D721Med (cell line): ENCODE measurements at places on chromosomes 3 and 15.

DNA sequence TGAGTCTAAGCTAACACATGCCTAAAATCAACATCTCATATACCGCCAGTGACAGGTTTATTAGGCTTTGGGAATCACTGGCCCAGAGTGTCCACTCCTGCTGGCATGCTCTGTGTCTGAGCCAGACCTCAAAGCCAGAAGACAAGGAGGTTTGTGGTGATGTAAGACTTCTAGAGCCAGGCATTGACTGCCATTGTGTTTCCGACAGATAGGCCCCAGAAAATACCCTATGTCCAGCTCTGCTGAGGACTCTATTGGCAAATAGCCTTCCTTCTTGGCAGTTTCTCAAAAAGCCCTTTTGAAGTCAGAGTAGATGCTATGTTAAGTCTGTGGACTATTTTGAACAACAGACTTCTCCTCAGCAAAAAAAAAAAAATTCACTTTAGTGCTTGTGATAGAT, 181.9 kb upstream of the UBE2E1 start:
- no peak for DNase-seq

DNA sequence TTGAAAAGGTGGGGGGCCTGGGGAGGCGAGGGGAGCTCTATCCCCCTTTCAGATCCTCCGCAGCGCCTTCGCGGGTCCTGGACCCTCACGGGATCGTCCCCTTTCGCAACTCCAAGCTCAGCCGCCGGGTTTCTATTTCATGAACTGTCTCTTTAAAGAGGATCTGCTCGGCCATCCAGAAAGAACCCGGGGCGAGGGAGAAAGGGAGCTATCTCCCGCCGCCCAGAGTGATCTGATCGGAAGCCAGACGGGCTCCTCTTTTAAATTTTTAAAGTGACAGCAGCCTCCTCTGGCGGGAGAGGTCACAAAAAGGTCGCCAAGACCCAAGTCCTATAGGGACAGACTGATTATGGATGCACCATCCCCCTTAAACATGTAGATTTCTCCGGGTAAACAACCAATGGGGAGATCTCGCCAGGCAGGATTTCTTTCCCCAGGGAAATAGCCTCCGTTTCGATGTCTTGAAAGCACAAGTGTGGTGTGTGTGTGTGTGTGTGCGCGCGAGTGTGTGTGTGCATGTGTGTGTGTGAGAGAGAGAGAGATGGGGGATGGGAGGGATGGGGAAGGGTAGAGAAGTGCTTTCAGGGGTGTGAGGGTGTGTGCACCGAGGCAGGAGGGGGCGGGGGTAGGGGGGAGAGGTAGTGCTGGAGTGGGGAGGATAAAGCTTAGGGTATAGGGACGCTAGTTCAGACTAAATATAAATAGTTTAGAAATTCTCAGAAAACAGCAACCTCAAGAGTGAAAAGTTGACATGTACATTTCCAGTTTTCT, 516.1 kb downstream of the MECOM start:
- no peak for DNase-seq

GRCh38 chr15:64144192-64144564, 7.4 kb upstream of the SNX22 start:
- no peak for DNase-seq

DNA sequence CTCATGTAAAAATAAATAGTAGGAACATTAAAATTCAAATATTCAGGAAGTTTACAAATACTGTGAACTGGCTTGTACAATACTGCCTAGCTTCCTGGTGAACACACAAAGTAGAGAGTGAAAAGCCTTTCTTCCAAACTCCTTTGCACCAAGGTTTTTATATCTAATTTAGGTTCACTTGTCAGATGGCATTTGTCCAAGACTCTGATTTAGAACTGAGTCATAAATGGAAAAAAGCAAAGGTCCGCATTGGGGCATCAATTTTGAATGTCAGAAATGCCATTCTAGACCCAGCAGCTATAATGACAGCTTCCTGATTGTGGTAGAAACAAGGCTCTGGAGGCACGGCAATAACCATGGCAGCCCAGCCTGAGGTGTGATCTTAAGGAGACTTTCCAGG, 160.7 kb downstream of the PDE8A start:
- DNase-seq = no peak

GRCh38 chr15:57146506-57147201, 228.2 kb downstream of the TCF12 start:
- DNase-seq = no peak

DNA sequence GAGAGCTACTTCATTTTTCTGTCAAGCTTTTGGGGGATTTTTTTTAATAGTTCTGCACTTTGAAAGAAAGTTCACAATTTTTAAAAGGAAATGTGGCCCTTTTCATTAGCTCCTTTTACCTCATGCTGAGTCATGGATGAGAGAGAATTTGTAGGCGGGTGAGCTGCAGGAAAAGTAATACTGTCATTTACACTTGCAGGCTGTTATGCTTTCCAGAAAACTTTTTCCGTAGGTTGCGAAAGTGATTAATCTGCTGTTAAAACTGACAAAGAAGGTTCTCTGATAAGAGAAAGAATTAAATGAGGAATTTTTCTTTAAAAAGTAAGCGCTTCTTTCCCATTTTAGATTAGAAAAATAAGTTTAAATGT, 430.2 kb downstream of the LPP start:
- no peak for DNase-seq

DNA sequence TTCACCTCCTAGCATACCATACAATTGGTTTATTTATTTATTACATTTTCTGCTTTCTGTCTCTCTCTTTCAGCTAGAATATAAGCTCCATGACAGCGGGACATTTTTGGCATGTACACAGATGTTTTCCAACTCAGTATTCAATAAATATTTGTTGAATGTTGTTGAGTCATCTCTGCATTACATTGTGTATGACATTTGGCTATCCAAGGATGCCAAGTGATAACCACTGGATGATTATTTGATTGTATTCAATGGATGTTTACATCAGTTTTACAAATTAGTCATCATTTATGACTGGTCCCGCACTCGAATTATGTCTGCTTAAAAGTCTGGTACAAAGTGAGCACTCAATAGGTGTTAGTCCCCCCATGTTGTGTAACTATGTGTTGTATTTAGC, 49.5 kb upstream of the STXBP5L start:
- DNase-seq = no peak

GRCh38 chr3:15342945-15343344, 10.6 kb upstream of the SH3BP5 start:
- no peak for DNase-seq

- no peak for DNase-seq
Observed at GRCh38 chr15:81105545-81105944, 28.5 kb upstream of the CFAP161 start.

DNA sequence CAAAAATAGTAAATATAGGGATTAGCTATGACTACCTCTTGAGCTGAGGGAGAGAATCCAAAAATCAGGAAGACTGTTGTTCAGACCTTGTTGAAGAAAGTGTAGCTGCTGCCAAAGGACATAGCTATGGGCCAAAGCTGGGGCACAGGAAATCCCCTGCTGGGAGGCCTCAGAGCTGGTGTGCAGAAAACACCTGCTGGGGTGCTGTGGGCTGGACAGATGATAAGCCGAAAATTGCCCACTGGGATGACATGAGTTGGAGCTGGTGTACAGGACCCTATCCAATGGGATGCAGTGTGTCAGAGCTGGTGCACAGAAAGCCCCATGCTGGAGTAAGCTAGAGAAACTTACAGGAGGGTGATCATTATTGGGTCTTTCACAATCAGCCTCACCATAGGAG, 121.9 kb downstream of the NEO1 start:
- DNase-seq = no peak

GRCh38 chr15:80562033-80562432, 133.1 kb upstream of the ABHD17C start:
- no peak for DNase-seq

DNA sequence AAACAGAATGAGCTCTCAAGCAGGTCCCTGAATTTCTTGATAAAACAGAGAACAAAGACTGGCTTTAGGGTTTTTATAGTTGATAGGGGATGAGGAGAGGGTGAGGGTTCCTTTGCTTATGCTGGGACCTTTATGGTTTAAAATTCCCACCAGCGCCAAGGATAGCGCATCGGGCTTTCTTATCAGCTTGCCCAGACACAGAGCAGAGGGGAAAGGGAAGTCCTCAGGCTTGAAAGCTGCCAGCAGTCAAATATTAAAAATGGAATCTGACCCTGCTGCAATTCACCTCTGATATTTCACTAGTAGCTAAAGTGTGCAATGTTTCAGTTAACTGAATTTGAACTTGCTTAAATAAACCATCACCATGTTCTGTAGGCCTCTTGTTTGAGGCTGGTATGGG, 55.0 kb upstream of the EPHA3 start:
- no peak for DNase-seq

DNA sequence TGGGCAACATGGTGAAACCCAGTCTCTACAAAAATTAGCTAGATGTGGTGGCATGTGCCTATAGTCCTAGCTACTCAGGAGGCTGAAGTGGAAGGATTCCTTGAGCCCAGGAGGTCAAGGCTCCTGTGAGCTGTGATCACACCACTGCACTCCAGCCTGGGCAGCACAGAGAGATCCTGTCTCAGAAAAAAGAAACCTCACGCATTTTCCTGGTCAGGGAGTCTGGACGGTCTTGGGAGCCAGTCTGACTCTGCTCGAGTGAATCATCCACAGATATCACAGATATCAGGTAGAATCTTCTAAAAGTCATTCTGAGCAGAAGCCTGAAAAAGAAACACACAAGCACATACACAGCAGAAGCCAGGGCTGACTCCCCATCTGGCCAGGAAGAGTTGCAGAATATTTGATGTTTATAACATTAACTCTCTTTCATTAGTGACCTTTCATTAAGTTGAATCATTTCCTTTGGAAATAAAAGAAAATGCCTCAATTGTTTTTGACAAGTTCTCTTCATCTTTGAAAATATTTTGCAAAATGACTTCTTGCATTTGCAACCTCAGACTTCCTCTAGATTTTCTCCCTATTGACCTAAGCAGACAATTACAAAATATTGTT, 56.5 kb upstream of the ABHD17C start:
- no peak for DNase-seq

DNA sequence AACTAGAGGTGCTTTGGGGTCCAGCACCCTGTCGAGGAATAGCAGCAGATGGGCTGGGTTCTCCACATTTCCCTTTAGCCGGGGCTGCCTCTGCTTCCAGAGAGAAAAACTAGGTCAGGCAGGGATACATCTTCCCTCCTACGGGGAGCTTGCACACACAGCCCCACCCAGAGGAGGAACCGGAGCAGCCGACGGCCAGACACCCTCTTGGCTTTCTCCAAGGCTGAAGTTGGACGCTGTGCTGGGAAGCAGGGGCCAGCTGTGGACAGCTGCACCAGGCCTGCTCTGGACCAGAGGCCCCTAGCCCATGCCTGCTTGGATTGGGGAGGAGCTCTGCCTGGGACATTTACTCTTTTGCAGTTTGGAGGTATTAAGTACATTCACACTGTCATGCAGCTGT, 44.7 kb upstream of the NR2C2 start:
- no peak for DNase-seq

- DNase-seq = no peak
Observed at GRCh38 chr3:139281522-139282196, 62.2 kb upstream of the MRPS22 start.

DNA sequence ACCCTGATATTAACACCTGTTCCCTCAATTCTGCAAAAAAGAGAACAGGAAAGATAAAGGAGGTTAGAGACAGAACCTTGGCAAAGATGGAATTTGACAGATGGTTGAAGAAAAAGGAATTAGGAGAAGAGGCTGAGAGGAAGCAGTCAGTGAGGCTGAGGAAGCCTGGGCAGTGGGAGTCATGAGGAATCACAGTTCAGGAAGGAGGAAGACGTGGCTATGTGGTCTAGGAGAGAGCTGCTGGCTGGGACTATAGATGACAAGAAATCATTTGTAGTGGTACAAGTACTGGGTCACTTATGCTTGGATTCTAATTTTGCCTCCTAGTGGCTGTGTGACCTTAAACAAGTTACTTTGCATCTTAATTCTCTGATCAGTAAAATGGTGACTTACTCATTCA, 49.0 kb downstream of the LARS2 start:
- DNase-seq = no peak

GRCh38 chr15:70976851-70977250, 84.2 kb downstream of the LRRC49 start:
- DNase-seq = no peak

DNA sequence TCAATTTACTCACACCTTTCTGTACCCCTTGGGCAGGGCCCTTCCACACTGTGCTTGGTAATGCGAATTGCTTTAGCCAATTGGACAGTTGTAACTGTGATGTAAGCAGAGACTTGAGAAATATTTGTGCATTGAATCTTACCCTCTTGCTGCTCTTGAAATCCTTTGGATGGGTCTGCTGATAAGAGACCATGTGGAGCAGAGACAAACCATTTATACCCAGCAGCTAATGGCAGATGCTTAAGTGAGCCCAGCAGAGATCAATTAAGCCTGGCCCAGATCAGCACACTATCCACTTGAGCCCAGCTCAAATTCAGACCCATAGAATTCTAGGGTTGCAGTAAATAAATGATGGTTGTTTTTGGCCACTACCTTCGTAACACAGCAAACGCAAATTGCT, 19.3 kb downstream of the MUC13 start:
- no peak for DNase-seq

GRCh38 chr15:33700695-33701303, 267.5 kb upstream of the CHRM5 start:
- DNase-seq = no peak

DNA sequence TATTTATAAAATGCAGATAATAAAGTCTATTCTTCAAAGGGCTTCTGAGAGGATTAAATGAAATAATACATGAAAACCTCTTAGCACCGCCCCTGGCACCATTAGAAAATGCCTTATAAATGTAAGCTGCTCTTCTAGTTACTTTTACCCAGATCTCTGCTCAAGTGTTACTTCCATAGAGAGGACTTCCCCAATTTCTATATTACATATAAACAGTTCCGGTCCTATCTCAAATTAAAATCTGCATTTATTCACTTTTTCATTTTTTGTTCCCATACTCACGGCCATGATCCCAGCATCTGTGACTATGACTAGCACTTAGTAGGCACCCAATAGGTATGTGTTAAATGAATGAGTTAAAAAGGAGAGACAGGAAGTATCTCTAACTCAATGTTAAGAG, 890.9 kb upstream of the CFAP20DC start:
- no peak for DNase-seq

DNA sequence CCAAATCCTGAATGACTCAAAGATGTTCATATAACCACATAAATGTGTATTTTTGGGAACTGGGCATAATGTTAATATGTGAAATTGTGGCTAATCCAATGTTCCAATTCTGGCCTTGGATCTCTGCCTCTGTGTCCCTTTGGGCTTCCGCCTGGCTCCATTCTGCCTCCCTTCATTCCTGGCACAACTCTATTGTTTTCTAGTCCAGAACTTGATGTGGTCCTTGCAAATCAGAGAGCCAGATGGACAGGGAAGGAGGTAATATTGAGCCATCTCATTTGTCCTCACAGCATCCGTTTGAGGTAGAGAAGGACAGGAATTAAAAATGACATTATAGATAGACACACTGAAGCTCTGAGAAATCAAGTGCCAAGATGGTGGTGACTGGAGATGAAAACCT, 355.7 kb upstream of the TBL1XR1 start:
- no peak for DNase-seq

DNA sequence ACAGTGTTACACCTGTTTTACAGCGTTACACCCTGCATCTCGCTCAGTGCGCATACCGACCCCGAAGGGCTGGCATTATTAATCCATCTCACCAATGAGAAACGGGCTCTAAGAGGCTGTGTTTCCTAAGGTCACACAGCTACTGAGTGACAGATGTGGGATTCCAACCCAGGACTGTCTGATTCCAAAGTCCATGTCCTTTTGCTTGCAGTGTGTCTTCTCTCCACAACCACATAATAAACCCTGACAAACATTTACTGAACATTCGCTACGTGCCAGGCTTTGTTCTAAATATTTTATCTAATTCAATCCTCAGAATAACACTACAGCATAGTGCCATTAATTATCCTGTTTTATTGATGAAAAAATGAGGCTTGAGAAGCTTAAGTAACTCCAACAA, 79.1 kb downstream of the RAB11A start:
- DNase-seq = no peak
